ENCODE measurements at places on chromosomes 6 and 20. TPM values are rescaled to one million over a fixed set of nuclear protein-coding genes. Genes with fewer than 3 reads are reported as not detected.

The TRIM40 gene
- not detected for total RNA-seq

GRCh38 chr20:58719258-58719657 is 26.7 kb downstream of the NPEPL1 start:
- H3K27ac ChIP-seq, result no peak overlapping the region
- H3K36me3 ChIP-seq, result no peaks in the 10 kb centered on the region
- H3K4me1 ChIP-seq, result no peaks in the 10 kb centered on the region
- H3K4me3 ChIP-seq, result no peak overlapping the region
- DNase-seq, result no peak

DNA sequence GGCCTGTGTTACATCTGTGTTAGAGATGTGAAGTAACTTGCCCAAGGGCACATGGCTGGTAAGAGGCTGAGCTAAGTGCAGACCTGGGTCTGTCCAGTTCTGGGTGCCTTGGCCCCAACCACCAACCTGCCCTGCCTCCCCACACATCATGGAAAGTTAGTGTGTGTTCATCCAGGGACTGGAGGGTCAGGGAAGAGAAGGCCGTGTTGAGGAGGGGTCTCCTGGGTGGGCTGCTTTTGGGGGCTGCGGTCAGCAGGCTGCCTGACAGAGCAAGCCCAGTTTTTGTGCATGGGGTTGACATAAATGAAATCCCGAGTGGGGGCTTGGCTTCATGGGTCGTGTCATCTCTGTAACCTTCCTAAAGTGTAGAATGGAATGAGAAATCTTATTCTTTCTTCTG is 10.9 kb downstream of the PYGB start:
- no peaks in the 10 kb centered on the region for H3K4me1 ChIP-seq
- no peaks in the 10 kb centered on the region for H3K27me3 ChIP-seq
- DNase-seq, result no peak
- H3K27ac ChIP-seq, result no peak overlapping the region
- peaks cover 23% of the 10 kb centered on the region for H3K36me3 ChIP-seq

GRCh38 chr6:27771235-27771634 is 141.0 kb downstream of the OR2B2 start:
- peaks cover 7% of the 10 kb centered on the region for H3K4me1 ChIP-seq
- peaks cover 8% of the 10 kb centered on the region for H3K27me3 ChIP-seq
- no peak for DNase-seq
- H3K4me3 ChIP-seq, result no peak overlapping the region

DNA sequence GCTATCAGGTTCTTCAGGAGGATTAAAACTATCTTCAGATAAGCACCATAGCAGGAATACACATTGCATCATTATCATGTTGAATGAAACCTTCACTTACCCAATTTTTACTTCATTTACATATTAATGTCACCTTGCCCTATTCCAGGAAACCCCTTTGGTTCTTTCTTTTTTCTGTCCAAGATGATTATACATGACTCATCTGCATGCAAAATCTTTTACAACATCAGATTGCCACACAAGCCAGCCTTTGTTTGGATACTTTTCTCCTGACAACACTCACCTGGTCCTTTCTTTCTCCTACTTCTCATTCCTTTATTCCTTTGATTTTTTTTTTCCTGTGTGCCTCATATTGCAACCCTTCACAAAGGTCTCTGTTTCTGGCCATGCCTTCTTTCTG is 200.5 kb upstream of the POU3F2 start:
- no peaks in the 10 kb centered on the region for H3K27me3 ChIP-seq
- H3K27ac ChIP-seq, result no peak overlapping the region
- H3K4me3 ChIP-seq, result no peak overlapping the region
- no peaks in the 10 kb centered on the region for H3K36me3 ChIP-seq
- no peak for DNase-seq
- H3K4me1 ChIP-seq, result no peaks in the 10 kb centered on the region

The MCHR2 gene
- total RNA-seq, result not detected

DNA sequence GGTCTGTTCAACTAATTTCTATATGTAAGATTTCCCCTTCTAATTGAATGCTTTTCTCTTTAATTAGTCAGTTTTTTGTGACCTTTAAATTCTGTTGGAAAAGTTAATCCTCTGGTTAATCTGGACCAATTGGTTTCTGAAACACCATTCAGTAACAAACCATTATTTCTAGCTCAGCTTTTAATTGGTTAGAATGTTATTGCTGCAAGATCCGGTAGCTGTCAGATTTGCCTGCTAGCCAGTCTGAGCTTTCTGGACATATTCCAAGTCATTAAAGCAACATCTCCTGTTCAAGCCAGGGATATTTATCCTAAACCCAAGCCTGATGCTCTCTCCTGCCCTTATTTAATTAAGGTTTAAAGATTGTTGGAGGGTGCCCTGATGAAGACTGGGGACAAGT is 55.1 kb upstream of the FBXL4 start:
- H3K4me1 ChIP-seq, result no peaks in the 10 kb centered on the region
- no peak overlapping the region for H3K4me3 ChIP-seq
- no peak overlapping the region for H3K27ac ChIP-seq
- no peak for DNase-seq
- peaks cover 8% of the 10 kb centered on the region for H3K27me3 ChIP-seq
- no peaks in the 10 kb centered on the region for H3K36me3 ChIP-seq

GRCh38 chr6:135362124-135362523 is 135.4 kb downstream of the AHI1 start:
- H3K36me3 ChIP-seq, result peaks cover 5% of the 10 kb centered on the region
- H3K27me3 ChIP-seq, result no peaks in the 10 kb centered on the region
- no peak overlapping the region for H3K27ac ChIP-seq
- H3K4me3 ChIP-seq, result no peak overlapping the region
- H3K4me1 ChIP-seq, result peaks cover 9% of the 10 kb centered on the region

GRCh38 chr6:35185971-35186370 is 27.8 kb upstream of the SCUBE3 start:
- no peak overlapping the region for H3K27ac ChIP-seq
- no peak for DNase-seq
- H3K4me1 ChIP-seq, result peaks cover 2% of the 10 kb centered on the region
- no peak overlapping the region for H3K4me3 ChIP-seq
- no peaks in the 10 kb centered on the region for H3K36me3 ChIP-seq

- H3K27me3 ChIP-seq, result no peaks in the 10 kb centered on the region
- no peak overlapping the region for H3K4me3 ChIP-seq
- no peak for DNase-seq
- H3K27ac ChIP-seq, result no peak overlapping the region
- H3K36me3 ChIP-seq, result peaks cover 5% of the 10 kb centered on the region
These were observed 88.9 kb downstream of the SLC16A10 start for GRCh38 chr6:111176038-111176759.

DNA sequence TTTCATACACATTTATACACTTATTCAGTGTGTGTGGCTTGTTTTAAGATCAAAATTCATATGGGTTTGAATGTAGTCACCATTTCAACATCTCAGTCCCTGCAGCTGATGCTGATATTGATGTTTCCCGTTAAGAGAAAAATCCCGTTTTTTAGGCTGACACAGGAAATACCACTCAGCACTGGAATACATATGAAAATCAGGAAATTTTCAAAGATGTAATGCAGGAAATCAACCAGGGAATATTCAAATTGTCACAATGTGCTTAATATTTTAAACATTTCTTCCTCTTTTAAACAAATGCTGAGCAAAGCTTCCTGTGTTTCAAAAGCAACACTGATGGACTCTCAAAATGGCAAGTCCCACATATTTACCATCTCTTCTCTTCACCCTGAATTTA is 94.5 kb upstream of the MARCKS start:
- no peak overlapping the region for H3K4me3 ChIP-seq
- no peaks in the 10 kb centered on the region for H3K36me3 ChIP-seq
- DNase-seq, result no peak
- H3K27ac ChIP-seq, result no peak overlapping the region

The IL17A gene
- total RNA-seq, result 35.3 TPM

- H3K36me3 ChIP-seq, result no peaks in the 10 kb centered on the region
- H3K4me3 ChIP-seq, result no peak overlapping the region
- no peak overlapping the region for H3K27ac ChIP-seq
- H3K4me1 ChIP-seq, result no peaks in the 10 kb centered on the region
- DNase-seq, result no peak
These were observed 41.9 kb upstream of the LRRC1 start for GRCh38 chr6:53752856-53753255.

GRCh38 chr20:59030911-59031563 is 1.1 kb downstream of the ATP5F1E start:
- H3K4me1 ChIP-seq, result peaks cover 71% of the 10 kb centered on the region
- peak overlapping the region; percentile 94 for H3K4me3 ChIP-seq
- no peak for DNase-seq
- peaks cover 67% of the 10 kb centered on the region for H3K36me3 ChIP-seq
- H3K27me3 ChIP-seq, result no peaks in the 10 kb centered on the region

- H3K4me3 ChIP-seq, result no peak overlapping the region
- H3K4me1 ChIP-seq, result peaks cover 41% of the 10 kb centered on the region
- H3K27ac ChIP-seq, result no peak overlapping the region
- no peaks in the 10 kb centered on the region for H3K27me3 ChIP-seq
- no peak for DNase-seq
These were observed 4.6 kb downstream of the DTNBP1 start for GRCh38 chr6:15658181-15658744.

The RALGAPB gene
- 25.8 TPM for total RNA-seq

The CENPB gene
- total RNA-seq, result 51.9 TPM

GRCh38 chr6:133956416-133957049 is 3.5 kb downstream of the TBPL1 start:
- peaks cover 55% of the 10 kb centered on the region for H3K4me1 ChIP-seq
- H3K4me3 ChIP-seq, result no peak overlapping the region
- no peak overlapping the region for H3K27ac ChIP-seq

The GRIK2 gene
- total RNA-seq, result not detected

The INSM1 gene
- 6.9 TPM for total RNA-seq

DNA sequence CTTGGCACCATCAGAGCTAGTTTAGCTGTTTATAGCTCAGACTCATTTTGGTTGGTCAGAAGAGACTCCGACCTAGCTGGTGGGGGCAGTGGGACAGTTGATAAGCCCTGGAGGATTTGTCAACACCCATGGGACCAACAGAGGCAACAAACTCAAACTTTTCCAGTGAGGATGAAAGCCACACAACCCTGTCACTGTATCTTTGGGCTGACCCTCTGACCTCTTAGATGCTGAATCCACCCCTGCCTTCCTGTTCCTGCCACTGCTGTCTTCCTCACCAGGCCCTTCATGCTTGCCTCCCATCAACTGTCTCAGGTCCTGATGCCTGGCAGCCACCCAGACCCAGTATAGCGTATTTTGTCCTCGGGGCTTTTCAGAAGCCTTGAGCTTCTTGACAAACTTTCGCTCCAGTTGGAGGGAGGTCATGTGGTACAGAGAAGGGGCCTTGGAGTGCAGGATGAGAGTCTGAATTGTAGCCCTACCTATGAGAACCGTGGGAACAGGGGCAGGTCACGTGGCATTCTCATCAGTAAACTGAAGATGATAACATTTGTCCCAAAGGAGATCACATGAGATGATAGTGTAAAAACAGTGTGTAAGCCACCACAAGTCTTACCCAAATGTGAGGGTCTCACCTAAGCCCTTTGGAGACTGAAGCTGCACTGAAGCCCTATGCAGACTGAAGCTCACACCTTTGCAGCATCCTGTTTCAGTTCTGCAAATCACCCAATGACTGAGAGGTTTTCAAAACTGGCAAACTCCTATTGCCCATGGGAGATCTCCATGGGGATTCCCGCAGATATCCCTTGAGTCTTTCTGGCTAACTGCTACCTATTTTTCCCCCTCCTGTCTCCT is 72.0 kb upstream of the F13A1 start:
- peaks cover 12% of the 10 kb centered on the region for H3K27me3 ChIP-seq
- no peaks in the 10 kb centered on the region for H3K4me1 ChIP-seq
- no peaks in the 10 kb centered on the region for H3K36me3 ChIP-seq
- no peak for DNase-seq
- H3K27ac ChIP-seq, result no peak overlapping the region

DNA sequence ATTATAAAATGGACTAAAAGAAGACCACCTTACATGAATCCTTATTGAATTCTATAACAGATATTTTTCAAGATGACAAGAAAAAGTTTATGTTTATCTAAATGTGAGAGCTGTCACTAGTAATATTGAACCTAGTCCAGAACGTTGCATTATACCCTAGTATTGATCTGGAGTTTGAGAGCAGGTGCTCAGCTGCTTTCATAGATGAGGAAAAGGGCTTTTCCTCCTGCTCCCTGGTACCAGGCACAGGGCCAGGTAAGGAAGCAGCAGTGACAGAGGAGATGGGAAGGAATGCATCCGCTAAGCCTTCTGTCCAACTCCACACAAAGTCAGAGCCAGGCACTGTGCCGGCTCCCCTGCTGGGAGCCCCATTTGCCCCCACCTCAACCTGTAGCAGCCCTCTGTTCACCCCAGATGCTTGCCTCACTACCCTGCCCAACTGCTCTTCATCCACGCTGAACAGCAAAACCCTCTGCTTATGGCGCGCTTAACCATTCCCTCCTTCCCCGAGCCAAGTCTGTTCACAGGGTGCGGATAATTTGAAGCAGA is 393.1 kb downstream of the FRK start:
- DNase-seq, result no peak
- no peaks in the 10 kb centered on the region for H3K27me3 ChIP-seq
- H3K4me1 ChIP-seq, result no peaks in the 10 kb centered on the region
- no peak overlapping the region for H3K27ac ChIP-seq
- no peak overlapping the region for H3K4me3 ChIP-seq
- H3K36me3 ChIP-seq, result no peaks in the 10 kb centered on the region

DNA sequence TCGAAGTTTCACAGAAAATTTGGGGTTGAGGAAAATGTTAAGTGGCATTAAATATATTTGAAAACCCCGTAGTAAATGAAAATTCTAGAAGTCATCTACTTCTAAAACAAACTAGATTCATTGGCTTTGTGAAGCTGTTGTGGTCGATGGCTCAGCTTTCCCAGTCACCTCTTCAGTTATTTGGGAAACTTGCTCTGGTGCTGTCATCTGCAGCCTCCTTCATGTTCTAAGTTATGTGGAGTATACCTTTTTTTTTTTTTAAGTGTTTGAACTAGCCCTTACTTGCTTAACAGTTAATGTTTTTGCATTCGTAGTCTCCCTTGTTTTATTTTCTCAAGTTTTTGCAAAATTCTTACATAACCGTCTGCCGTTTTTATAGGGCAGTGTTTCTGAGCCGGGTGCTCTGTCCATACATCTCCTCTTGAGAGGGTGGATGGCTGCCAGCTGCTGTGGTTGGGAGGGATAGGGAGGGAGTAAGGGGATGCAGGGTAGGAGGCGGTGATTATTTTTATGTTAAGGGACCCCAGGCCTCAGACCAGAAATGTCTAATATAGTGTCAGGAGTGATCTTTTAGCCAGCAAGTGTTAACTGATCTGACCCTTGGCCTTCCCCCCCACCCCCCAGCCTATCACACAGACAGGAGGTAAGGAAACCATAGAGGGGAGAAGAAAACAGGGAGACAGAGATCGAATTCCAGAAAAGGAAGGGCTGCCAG is 7.1 kb downstream of the RREB1 start:
- DNase-seq, result no peak
- H3K36me3 ChIP-seq, result no peaks in the 10 kb centered on the region
- H3K27ac ChIP-seq, result no peak overlapping the region
- H3K27me3 ChIP-seq, result no peaks in the 10 kb centered on the region
- no peak overlapping the region for H3K4me3 ChIP-seq
- H3K4me1 ChIP-seq, result peaks cover 80% of the 10 kb centered on the region

The OR2H1 gene
- not detected for total RNA-seq

DNA sequence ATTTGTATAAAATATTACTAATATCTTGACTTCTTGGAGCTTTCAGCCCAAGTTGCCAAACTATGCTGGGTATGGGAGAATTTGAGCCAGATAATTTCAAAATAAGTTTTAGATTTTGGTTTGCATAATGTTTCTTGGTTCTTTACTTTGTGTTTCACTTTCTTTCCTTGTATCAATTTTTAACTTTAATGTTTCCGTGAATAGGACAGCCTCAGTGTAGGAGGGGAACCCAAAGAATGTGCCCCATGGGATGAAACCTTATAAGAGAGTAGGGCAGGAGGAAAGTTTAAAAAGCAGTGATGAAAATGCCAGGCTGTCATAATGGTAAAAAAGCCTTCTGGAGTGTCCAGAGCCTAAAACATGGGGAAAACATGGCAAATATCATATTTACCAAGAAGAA is 252.4 kb upstream of the IRAK1BP1 start:
- H3K27me3 ChIP-seq, result no peaks in the 10 kb centered on the region
- no peaks in the 10 kb centered on the region for H3K4me1 ChIP-seq
- no peak overlapping the region for H3K27ac ChIP-seq
- H3K36me3 ChIP-seq, result no peaks in the 10 kb centered on the region
- no peak for DNase-seq
- H3K4me3 ChIP-seq, result no peak overlapping the region
